HT-29 (cell line): ENCODE measurements at places on chromosomes 13 and 19. TPM values are rescaled to one million over a fixed set of nuclear protein-coding genes. Genes with fewer than 3 reads are reported as not detected.
A peak's percentile ranks its signal among the peaks of the same experiment; 100 is the strongest.

DNA sequence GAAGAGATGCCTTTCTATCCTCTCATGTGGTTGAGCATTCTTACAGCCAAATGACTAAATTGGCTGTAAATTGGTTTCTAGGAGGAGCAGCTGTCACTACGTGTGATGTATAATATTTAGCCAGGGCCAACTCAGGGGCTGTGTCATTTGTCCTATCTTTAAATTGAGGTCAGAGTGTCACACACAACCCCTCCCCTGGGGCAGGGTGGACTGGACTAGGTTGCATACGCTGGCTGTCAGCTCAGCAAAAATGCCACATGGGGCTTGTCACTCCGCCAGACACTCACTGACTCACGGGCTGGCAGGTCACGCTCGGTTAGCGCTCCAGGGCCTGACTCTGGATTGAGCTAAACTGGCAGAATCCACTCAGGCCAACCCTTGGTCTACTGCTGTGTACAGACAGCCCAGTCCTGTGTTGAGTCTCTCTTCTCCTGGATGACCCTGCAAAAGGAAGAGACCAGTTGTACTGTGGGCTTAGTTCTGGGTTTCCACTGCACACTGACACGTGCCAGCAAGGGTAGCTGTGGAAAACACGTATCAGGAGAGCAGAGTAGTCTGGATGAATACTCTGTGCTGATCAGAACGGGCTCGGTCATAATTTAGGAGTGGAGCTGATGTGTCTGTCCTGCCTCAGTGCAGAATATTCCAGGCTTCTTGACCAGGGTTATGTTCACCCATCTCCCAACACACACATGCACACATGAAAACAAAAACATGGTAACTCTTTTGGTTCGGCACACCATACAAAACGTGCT lies 29.1 kb downstream of the SHISA2 start:
- peak; percentile 30 for DNase-seq

DNA sequence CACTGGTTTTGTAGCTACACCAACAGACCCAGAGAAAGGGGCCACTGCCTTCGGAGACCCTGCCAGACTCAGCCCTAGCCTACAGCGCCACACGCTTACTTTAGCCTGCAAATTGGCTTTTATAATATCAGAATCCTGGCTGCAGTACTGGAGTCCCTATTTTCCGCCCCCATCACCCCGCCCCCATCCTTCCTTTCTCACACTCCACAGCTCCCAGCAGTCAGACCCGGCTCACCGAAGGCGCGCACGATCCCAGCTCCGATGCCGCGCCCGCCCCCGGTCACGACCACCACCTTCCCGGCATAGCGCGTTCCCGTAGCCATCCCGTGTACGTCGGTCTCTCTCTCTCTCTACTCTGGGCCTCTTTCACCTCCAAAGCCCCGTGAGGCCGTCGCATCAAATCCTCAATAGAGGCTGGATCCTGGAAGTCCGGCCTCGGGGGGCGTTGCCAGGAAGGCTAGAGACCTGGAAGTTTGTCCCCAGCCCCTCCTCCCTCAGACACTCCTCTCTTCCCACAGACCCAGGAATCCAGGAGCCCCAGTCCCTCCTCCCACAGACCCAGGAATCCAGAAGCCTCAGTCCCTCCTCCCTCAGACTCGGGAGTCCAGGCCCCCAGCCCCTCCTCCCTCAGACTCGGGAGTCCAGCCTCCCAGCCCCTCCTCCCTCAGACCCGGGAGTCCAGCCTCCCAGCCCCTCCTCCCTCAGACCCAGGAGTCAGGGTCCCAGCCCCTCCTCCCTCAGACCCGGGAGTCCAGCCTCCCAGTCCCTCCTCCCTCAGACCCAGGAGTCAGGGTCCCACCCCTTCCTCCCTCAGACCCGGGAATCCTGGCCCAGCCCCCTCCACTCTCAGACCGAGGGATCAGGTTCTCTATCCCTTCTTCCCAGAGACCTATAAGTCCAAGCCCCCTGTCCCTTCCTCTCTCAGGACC lies at the start of gene HSD17B14:
Gene HSD17B14 (minus strand): TSS at position 403 of the 929 bp plus-strand sequence. CDS start 80 bp downstream, at position 323.
- no peak for DNase-seq

GRCh38 chr19:42450314-42450934 lies 7.7 kb upstream of the CXCL17 start:
- peak; percentile 100 for DNase-seq

GRCh38 chr19:3285647-3286176 lies 61.3 kb downstream of the CELF5 start:
- no peak for DNase-seq

DNA sequence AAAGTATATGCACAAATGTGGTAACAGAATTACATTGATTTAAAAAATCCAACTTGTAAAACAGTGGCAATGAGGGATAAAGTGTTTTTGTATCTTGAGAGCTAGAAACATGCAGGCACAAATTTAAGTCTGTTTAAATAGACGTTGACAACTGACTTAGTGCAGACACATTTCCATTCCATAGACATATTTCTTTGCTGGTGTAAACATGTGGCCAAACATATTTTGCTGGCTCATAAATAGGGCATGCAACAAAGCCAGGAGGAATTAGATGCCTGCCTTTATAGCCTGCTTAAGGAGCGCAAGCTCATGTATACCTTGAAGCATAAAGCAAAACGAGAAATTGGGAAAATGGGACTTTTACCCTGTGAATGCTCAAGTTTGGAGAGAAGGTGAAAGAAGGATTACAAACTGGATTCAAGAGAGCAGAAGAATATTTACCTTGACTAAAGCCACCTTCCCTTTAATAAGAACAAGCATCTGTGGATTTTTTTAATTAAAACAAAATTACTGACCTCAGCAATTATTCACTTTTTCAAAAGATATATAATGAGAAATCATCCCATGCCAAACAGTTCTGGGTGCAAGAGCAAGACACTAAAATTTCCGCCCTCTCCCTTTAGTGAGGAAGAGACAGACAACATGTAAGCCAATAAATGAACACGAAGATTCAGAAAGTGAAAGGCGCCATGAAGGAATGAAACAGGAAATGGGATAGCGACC lies 71.0 kb downstream of the DCT start:
- DNase-seq, result no peak

- DNase-seq, result peak; percentile 57
Measured at GRCh38 chr19:55641426-55642152, 787 bp downstream of the ZNF580 start.

GRCh38 chr13:98203646-98204326 lies 26.7 kb upstream of the RNF113B start:
- no peak for DNase-seq

DNA sequence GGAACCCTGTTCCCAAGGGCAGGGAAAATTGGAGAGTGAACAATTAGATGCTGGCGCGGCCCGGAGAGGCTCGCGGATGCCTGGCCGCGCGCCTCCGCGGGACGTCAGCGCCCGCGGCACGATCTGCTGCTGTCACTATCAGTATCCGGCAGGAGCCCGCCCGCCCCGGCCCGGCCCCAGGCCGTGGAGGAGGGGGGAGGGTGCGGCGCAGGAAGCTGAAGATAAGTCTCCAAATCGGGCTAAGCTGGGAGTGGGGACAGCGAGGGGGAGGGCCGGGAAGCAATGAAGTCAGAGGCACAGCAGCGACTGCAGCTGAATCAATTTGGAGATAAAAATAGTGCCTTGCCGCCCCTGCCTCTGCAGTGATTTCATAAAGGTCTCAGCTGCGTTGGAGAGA lies 441.5 kb upstream of the KLF12 start:
- DNase-seq, result no peak

DNA sequence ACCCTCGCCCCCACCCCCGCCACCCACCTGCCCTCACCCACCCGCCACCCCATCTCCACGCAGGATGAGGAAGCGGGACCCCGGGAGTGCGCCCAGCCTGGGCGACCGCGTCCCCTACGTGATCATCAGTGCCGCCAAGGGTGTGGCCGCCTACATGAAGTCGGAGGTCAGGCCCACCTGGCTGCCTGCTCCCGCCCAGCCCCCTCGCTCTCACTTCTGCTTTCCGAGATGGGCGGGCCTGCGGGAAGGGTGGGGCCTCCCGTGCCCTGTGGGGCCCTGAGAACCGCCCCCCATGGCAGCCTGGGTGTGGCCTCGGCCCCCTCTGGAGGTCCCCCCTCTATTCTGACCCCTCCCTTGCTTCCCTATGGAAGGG lies 3.1 kb upstream of the SPIB start:
- no peak for DNase-seq

GRCh38 chr13:25977216-25977615 lies 74.6 kb downstream of the SHISA2 start:
- no peak for DNase-seq

DNA sequence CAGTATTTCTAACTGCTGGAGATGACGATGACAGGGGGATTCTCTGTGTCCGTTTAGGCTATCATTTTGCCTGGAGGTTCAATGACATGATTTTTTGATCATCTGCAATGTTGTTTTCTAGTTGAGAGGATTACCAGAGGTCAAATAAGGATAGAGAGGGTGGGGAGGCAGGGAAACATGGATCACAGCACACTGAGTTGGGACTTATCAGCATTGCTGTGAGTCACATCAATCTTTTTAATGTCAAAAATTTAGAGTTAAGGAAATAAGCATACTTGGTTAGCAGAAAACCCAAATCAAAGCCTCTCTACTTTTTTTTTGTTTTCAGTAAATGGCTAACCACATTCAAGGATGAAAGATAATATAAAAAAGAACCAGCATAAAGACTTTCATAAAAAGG lies 43.0 kb upstream of the CSNK1A1L start:
- DNase-seq, result no peak

The ZNF98 gene
- not detected in 2 replicates for total RNA-seq

DNA sequence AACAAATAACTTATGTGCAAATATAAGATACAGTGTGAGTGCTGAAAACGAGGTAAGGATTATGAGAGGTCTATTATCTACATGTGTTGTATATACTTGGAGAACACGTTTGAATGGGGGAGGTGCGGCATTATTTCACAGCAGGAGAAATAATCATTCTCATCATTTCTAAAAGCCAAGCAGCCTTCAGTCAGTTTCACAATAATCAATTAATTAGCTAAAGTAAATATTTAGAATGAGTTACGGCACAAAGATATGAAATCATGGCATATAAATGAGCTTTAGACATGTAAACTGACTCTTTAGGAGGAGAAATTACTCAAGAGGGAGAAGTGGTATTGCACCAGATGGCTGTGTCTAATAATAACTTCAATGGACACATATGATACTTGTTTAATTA lies 366.6 kb downstream of the DNAJC15 start:
- DNase-seq, result no peak

GRCh38 chr19:35278578-35279284 lies 3.6 kb upstream of the HAMP start:
- no peak for DNase-seq

DNA sequence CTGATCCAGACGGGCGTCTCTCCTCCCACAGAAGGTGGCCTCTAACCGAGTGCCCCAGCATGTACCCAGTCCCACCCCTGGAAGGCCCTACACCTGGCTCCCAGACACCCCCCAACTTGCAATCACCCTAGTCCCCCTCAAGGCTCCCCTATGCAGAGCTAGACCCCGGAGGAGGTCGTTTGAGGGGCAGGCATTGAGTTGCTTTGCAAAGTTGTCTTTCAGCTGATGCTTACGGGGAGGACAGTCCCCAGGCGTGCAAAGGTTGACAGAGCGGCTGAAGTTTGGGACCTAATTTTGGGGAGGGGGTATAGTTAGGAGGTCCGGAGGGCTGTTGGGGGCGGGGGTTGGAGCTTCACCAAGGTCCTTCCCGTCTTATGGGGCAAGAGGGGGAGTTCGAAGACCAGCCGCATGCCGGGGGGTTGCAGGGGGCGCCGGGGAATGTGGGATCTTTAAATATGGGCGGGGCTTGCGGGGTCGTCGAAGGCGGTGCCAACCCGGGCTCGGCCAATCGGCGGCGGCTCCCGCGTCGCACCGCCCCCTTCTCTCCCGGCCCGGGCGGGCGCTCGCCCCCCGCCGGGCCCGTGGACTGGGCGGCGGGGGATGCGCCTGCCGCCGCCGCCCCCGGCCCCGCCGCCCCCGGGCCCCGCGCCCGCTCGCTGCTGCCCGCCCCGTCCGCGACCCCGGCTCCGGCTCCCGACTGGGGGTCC lies at the start of gene KCNN1:
Gene KCNN1 (plus strand): TSS at position 558 of the 707 bp plus-strand sequence. CDS start 6,782 bp downstream, outside the sequence.
- DNase-seq, result no peak

The ATP8B3 gene
- 0.65 and 2.0 TPM in 2 replicates for total RNA-seq

- no peak for DNase-seq
Measured at GRCh38 chr13:110794209-110794608, 80.7 kb downstream of the ING1 start.

DNA sequence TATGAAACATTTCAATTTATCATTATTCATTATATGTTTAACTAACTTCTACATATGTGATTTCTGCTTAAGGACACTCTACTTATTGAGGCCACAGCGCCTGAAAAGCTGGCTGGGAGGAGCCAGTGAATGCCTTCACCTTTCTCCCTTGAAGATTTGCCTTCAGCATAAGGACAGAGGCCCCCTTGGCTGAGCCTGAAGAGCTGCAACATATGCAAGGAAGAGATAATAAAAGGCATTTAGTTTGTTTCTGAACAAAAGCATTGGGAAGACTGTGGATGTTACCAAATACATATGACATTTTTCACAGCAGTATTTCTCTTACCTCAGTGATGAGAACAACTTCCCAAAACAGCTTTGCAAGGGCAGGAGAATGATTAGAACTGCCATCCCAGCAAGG lies 92.1 kb downstream of the ABCC4 start:
- no peak for DNase-seq

- peak; percentile 52 for DNase-seq
Measured at GRCh38 chr19:1445185-1445931, 4.6 kb upstream of the APC2 start.

The ATP4B gene
- not detected in 2 replicates for total RNA-seq
